T-helper 22 cell (primary cell): ENCODE measurements at places on chromosomes 12 and 14.

- DNase-seq: no peak
Measured at GRCh38 chr14:69630360-69630759, 19.0 kb downstream of the SUSD6 start.

DNA sequence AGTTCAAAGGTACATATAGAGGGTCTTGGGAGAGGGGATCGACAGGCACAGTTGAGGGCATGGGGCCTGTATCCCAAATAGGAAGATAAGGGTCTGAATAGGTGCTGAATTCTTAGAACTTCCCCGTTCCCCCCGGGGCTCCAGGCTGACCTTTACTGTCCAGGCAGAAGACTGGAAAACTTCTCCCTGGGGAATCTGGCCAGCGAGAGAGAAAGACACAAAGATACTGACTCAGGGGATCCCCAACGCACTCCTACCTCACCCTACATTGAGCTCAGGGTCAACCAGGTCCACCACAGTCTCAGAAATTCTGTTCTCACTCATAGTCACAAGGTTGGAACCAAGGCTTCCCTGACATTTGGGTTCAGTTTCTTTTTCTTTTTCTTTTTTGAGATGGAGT lies 46.2 kb downstream of the ACACB start:
- DNase-seq: no peak

DNA sequence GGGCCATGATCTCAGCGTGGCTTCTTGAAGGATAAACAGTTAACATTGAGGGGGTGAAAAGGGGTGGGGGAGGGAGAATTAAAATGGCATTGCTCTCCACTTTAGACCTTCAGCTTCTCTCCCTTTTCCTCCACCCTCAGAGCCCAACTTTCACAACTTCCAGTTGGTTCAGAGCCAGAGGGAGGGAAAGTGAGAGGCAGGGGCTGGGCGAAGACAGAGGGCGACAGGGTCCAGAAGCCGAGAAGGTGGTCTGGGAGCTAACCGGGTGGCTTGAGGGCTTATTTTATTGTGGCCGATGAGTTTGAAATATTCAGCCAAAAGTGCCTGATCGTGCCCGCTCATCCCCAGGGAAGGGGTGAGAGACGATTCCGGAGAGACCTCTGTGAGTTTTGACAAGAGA lies 4.1 kb downstream of the BMP4 start:
- no peak for DNase-seq

DNA sequence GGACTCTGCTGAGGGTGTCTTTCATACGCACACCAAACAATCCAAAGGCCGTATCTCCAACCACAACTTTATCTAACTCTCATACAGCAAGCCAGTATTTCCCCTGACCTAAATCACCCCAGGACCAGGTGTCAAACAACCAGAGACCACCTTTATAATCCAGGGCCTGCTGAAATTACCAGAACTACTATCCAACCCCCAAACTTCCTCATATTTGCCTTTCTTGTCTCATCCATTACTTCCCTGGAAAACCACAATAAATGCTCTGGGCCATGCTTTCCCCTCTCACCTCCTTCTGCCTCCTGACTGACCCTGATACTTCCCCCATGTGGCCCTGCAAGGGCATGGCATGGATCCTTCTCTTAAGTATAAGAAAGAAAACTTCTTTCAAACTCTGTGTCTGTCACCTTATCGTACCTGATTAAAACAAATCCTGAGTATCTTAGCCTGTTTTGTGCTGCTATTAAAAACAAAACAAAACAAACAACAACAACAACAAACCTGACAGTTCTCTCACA lies 44.7 kb upstream of the CRACR2A start:
- DNase-seq: no peak

DNA sequence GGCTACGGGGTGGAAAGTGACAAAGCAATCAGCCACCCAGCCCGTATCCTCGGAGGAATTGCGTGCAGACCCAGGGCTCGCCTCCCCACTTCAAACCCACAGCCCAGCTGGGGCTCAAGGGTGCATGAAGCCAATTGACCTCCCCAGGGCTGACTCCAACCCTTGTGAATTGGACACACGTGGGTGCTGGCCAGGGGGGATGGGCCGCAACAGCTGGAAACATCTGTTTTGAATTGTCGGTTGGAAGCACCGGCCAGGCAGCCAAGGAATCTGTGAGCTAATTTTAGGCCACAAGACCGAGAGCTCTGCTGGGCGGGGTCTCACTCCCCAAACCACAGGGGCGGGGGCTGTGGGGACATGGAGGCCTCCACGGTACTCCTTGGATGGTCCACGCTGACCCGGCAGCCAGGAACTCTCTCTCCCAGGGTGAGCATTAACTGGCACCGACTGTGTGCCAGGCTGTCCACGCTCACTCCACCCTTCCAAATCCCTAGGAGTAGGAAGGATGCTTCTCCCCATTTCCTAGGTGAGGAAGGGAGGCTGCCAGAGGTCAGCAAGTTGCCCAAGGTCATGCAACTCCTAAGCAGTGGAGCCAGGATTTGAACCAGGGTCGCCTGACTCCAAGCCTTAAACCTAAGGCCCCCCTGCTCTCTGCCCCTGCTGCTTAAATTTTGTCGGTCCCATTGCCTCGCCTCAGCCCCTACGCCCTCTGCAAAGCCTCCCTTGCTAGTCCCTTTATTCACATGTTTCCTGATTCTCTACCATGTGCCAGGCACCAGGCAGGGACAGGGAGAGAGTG lies 11.9 kb upstream of the TMEM119 start:
- no peak for DNase-seq

DNA sequence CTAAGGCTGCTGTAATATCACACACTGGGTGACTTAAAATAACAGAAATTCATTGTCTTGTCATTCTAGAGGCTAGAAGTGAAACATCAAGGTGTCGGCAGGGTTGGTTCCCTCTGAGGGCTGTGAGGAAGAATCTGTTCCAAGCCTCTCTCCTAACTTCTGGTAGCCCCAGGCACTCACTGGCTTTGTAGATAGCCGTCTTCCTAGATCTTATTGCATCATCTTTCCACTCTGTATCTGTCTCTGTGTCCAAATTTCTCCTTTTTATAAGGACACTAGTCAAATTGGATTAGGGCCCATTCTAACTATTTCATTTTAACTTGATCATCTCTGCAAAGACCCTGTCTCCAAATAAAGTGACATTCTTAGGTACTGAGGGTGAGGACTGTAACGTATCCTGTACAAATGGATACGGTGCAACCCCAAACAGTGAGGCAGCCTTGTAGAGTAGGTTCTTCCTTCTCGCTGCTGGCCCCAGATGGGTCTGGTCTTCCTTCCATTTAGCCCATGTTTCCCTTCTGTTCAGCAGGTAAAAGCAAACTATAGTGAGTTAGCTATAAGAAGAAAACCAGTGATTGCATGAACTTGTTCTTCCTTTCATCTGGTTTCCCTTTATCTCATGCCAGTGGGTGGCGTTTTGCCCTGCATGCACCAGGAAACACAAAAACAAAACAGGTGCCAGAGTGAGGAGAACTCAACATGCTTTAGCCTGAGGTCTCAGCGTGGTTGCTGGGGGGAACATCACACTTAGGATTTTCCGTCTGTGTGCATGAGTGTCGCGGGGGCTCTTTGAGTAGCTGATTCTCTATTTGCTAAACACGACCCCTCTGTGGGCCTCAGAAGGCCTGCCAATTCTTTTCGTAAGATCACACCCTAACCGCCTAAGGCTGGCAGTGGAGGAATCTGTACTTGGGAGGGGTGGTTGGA lies 19.5 kb downstream of the TTC9 start:
- peak; percentile 21 for DNase-seq

DNA sequence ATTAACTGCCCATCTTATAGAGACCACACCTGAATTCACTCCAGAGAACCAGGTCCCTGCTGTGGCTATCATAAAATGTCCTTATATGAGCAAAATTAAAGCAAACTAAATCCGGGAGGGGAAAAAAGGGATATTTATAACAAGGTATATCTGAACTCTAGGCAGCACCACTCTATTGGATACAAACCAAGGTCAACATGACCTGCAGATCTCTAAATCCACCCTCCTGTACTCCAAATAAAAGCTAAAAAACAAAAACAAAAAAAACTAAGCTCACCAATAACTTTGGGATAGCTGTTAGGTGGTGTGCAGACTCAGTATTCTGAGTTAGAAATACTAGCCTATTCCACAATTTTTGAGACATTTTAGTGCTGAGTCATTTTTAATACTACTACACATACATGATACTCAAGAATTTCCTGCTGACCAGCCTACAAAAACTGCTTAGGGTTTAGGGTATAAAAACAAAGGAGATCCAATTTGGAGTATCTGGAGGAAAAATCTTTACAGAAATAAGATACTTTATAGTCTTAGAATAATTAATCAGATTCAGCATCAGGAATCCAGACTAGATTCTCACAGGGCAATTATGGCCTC lies 46.6 kb upstream of the LTBP2 start:
- DNase-seq: no peak

GRCh38 chr12:32603858-32604257 lies 75.2 kb upstream of the DNM1L start:
- DNase-seq: no peak

DNA sequence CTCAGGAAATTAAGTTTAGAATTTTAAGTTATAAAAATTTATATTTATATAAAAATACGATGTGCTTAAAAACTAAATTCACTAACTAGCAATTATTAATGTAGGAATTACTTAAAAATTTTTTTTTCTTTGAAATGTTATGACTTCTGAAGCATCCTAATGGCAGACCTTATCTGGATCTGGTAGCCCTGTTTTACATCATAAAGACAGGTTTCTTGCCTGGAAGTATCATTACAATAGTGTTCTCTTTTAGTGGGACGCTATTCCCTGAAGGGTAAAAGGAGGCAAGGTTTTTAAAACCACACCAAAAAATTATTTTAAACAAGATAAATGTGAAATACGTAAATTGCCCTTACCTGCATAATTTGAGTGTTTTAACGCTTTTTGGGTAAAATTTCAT lies 2.1 kb downstream of the WDR20 start:
- DNase-seq: no peak

GRCh38 chr14:32224737-32225377 lies 21.8 kb upstream of the RNU6-8 start:
- DNase-seq: no peak

GRCh38 chr14:51224551-51224950 lies 15.5 kb upstream of the TMX1 start:
- DNase-seq: no peak

GRCh38 chr12:46794593-46795190 lies 31.1 kb downstream of the SLC38A4 start:
- no peak for DNase-seq
